ENCODE measurements at places on chromosomes 7 and 10. TPM values are rescaled to one million over a fixed set of nuclear protein-coding genes. Genes with fewer than 3 reads are reported as not detected.
A peak's percentile ranks its signal among the peaks of the same experiment; 100 is the strongest.

Gene AKR1B1
- 54.7 TPM for total RNA-seq

Gene ASZ1
- total RNA-seq, result not detected

Gene HOXA6
- total RNA-seq, result 12.5 TPM

Gene TRIM74
- total RNA-seq, result not detected

Gene CTTNBP2
- total RNA-seq, result 28.8 TPM

Gene C7orf57
- total RNA-seq, result 1.8 TPM

Gene PNLIPRP2
- total RNA-seq, result 0.22 TPM

Gene AKR1C4
- total RNA-seq, result not detected

Gene SLC35G1
- 26.3 TPM for total RNA-seq

- no peaks in the 10 kb centered on the region for H3K36me3 ChIP-seq
- H3K4me1 ChIP-seq, result no peaks in the 10 kb centered on the region
- no peaks in the 10 kb centered on the region for H3K27me3 ChIP-seq
- DNase-seq, result no peak
- H3K4me3 ChIP-seq, result no peak overlapping the region
These were observed 96.4 kb downstream of the MARCHF5 start for GRCh38 chr10:92387289-92387940.

DNA sequence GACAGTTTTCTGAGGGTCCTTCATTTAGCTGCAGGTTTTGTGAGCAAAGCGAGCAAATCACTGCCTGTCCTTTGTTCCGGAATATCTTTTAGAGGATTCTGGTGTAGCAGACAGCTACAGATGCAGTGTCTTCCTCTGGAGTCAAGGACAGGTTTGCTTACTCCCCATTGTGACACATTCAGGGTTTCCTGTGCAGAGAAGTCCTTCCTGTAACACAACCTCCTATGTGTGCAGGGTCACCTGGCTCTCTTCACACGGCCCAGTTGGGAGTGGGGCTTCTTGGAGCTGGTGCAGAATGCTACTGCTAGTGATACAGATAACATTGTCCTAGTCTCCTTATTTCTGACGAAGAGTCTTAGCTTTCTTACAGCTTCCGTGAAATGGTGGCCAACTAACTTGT is 47.9 kb downstream of the RBM33 start:
- no peak overlapping the region for H3K27ac ChIP-seq
- H3K4me3 ChIP-seq, result no peak overlapping the region
- DNase-seq, result no peak
- no peaks in the 10 kb centered on the region for H3K36me3 ChIP-seq
- no peaks in the 10 kb centered on the region for H3K4me1 ChIP-seq

GRCh38 chr7:36210291-36210922 is 57.4 kb downstream of the EEPD1 start:
- H3K4me3 ChIP-seq, result no peak overlapping the region
- no peak for DNase-seq
- no peaks in the 10 kb centered on the region for H3K36me3 ChIP-seq
- H3K4me1 ChIP-seq, result peaks cover 57% of the 10 kb centered on the region

- H3K4me3 ChIP-seq, result no peak overlapping the region
- H3K36me3 ChIP-seq, result peaks cover 37% of the 10 kb centered on the region
- no peak for DNase-seq
- no peak overlapping the region for H3K27ac ChIP-seq
- H3K4me1 ChIP-seq, result peaks cover 13% of the 10 kb centered on the region
These were observed 11.1 kb upstream of the SEC24C start for GRCh38 chr10:73732931-73733623.

- peaks cover 3% of the 10 kb centered on the region for H3K4me1 ChIP-seq
- no peak overlapping the region for H3K27ac ChIP-seq
- H3K27me3 ChIP-seq, result no peaks in the 10 kb centered on the region
- H3K36me3 ChIP-seq, result no peaks in the 10 kb centered on the region
These were observed 86.7 kb downstream of the MDFIC start for GRCh38 chr7:115008465-115009114.

DNA sequence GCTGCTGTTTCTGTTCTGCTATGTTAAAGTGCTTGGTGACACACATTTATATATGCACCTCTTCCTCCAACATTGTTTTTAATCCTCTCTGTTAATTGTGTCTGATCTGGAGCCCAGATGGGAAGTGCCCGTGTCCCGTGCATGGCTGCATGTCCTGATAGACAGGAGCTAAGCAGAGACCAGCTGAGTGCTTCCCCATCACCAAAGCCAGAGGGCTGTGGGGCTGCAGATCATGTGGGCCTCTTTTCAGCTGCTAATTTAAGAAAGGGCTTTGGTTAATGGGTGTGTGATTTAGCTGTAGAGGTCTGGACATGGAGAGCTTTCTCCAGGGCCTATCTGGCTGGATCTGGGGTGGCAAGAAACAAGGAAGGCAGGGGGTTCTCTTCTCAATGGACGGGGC is 96.5 kb upstream of the NPS start:
- H3K36me3 ChIP-seq, result peaks cover 7% of the 10 kb centered on the region
- H3K27me3 ChIP-seq, result no peaks in the 10 kb centered on the region
- H3K4me3 ChIP-seq, result no peak overlapping the region
- H3K27ac ChIP-seq, result no peak overlapping the region
- DNase-seq, result no peak
- H3K4me1 ChIP-seq, result peaks cover 5% of the 10 kb centered on the region

- no peaks in the 10 kb centered on the region for H3K4me1 ChIP-seq
- peaks cover 3% of the 10 kb centered on the region for H3K36me3 ChIP-seq
- H3K27me3 ChIP-seq, result no peaks in the 10 kb centered on the region
- no peak overlapping the region for H3K27ac ChIP-seq
- H3K4me3 ChIP-seq, result no peak overlapping the region
These were observed 71.9 kb downstream of the WIPF3 start for GRCh38 chr7:29878081-29878688.

GRCh38 chr10:131816157-131816775 is 84.5 kb upstream of the PPP2R2D start:
- H3K27ac ChIP-seq, result no peak overlapping the region
- no peak for DNase-seq
- no peaks in the 10 kb centered on the region for H3K4me1 ChIP-seq
- no peaks in the 10 kb centered on the region for H3K36me3 ChIP-seq
- no peak overlapping the region for H3K4me3 ChIP-seq

DNA sequence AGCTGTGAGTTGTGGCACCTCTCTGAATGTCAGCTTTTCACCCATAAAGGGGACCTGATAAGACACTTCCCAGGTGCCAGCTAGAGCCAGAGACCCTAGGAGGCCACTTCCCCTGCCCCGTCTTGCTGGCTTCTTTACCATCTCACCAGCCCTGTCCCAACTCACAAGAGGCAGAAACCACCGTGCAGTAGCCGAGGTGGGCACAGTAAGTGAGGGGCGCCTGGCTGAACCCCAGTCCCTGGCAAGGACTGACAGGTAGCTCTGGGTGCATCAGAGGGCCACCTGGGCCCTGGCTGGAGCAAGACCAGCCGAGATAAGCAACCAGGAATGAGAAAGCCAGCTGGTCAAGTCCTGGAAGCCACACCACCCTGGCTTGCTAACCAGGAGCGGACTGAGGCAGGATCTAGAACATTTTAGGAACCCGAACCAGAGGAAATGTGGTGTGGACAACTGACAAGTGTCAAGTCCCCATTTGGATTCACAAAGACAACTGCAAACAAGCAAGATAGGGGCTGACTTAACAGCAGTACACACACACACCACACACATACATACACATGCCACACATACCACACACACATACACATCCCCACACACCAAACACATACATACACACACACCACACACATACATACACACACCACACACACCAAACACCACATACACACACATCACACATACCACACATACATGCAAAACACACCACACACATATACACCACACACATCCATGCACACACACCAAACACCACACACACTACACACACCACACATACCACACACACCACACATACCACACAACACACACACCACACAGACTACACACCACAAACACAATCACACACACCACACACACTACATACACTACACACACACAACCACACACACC is 20.8 kb downstream of the OGDHL start:
- no peak for DNase-seq
- peaks cover 93% of the 10 kb centered on the region for H3K36me3 ChIP-seq
- H3K4me1 ChIP-seq, result no peaks in the 10 kb centered on the region
- H3K4me3 ChIP-seq, result no peak overlapping the region
- H3K27me3 ChIP-seq, result no peaks in the 10 kb centered on the region
- no peak overlapping the region for H3K27ac ChIP-seq

GRCh38 chr10:96014473-96015102 is 28.8 kb upstream of the CCNJ start:
- DNase-seq, result no peak
- no peaks in the 10 kb centered on the region for H3K27me3 ChIP-seq
- H3K27ac ChIP-seq, result no peak overlapping the region
- no peaks in the 10 kb centered on the region for H3K36me3 ChIP-seq

GRCh38 chr7:332020-332517 is 42.1 kb downstream of the FOXL3 start:
- no peak for DNase-seq
- peaks cover 42% of the 10 kb centered on the region for H3K4me1 ChIP-seq
- H3K27ac ChIP-seq, result no peak overlapping the region
- H3K4me3 ChIP-seq, result no peak overlapping the region
- no peaks in the 10 kb centered on the region for H3K36me3 ChIP-seq

GRCh38 chr10:110221044-110221720 is 13.8 kb downstream of the MXI1 start:
- no peak for DNase-seq
- peaks cover 26% of the 10 kb centered on the region for H3K4me1 ChIP-seq
- peak overlapping the region; percentile 94 for H3K27ac ChIP-seq
- H3K27me3 ChIP-seq, result no peaks in the 10 kb centered on the region
- no peaks in the 10 kb centered on the region for H3K36me3 ChIP-seq
- peak overlapping the region; percentile 54 for H3K4me3 ChIP-seq

- no peaks in the 10 kb centered on the region for H3K27me3 ChIP-seq
- no peak overlapping the region for H3K4me3 ChIP-seq
These were observed 21.8 kb downstream of the PWWP2B start for GRCh38 chr10:132418527-132419416.

- no peak for DNase-seq
- H3K4me3 ChIP-seq, result no peak overlapping the region
- H3K36me3 ChIP-seq, result no peaks in the 10 kb centered on the region
These were observed 537.2 kb downstream of the GATA3 start for GRCh38 chr10:8591640-8592039.

DNA sequence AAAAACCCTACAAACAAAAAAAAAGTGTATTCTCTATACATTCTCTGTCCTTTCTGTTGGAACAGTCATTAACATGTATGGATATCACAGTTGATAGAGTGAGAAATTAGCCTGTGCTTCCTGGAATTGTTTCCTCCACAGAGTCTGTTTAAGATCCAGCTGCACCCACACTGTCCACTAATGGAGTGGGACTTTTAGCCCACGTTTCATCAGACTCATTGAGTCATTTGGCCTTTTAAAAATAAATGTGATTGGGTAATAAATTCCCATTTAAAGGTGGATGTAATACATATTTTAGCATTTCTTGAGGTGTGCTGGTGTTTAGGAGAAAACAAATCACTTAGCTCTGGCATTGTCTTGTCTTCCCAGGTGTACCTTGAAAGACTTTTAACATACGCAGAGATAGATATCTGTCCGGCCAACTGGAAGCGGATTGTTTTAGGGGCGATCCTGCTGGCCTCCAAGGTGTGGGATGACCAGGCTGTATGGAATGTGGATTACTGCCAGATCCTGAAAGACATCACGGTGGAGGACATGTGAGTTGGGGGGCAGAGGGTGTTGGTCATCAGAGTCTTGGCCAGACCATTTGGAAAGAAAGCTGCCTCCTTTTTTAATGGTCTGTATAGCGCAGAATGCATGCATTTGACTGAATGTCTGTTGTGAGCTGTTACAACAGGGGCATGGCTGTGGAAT is 52.3 kb upstream of the GJD4 start:
- H3K36me3 ChIP-seq, result peaks cover 20% of the 10 kb centered on the region
- no peak overlapping the region for H3K27ac ChIP-seq
- no peaks in the 10 kb centered on the region for H3K4me1 ChIP-seq
- DNase-seq, result no peak

GRCh38 chr7:141363748-141364147 is 187.5 kb upstream of the AGK start:
- peaks cover 18% of the 10 kb centered on the region for H3K4me1 ChIP-seq
- H3K36me3 ChIP-seq, result no peaks in the 10 kb centered on the region
- H3K4me3 ChIP-seq, result no peak overlapping the region
- no peak for DNase-seq
- H3K27me3 ChIP-seq, result no peaks in the 10 kb centered on the region

DNA sequence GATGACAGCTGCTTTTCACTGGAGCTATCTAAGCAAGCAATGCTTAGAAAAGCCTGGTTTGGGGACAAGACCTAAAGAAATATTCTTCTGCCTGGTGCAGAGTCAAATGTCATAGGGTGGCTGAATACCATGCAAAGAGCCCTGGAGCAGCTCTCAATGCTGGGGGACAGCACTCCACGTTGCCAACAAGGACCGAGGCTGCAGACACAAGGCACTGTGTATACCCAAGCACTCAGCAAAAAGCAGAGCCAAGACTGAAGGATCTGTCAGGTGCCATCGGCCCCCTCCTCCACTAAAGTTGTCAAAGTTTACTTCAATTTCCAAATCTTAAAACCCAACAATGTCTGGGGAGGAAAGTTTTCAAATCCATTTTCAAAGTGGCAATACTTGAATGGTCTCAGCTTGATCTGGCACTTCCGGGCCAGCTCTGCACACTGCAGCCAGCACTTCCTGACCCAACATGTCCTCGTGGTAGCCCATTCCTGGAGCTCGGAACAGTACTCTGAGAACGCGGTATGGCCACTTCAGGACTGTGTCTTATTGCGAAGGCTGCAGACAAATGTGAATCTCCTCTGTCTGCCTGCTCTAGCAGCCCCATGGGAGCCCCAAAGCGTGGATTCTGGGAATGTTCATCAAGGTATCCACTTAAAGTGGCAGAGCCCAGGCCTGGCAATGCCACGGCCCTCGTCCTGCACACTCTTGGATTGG is 191.8 kb downstream of the TNS3 start:
- H3K27ac ChIP-seq, result no peak overlapping the region
- peaks cover 23% of the 10 kb centered on the region for H3K36me3 ChIP-seq

DNA sequence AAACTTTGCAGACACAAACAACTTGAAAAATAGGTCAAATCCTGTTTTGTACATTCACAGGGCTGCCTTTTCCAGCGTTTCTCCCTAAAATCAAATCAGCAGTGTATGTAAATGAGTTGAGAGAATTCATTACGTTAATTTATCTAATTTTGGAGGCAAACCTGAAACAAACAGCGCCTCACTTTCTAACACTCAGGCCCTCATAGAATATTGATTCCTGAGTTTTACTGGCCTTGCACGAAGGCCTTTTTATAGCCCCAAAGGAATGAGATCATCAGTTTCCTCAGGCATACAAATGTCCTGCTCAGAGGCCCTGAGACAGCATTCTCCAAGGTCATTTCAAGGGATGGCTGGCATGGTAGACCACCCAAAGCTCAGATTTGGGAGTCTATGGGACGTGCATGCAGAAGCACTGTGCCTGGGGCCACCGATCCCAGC is 131.7 kb upstream of the CHST15 start:
- H3K4me1 ChIP-seq, result peaks cover 54% of the 10 kb centered on the region
- no peaks in the 10 kb centered on the region for H3K27me3 ChIP-seq
- H3K36me3 ChIP-seq, result no peaks in the 10 kb centered on the region
- no peak for DNase-seq
- H3K4me3 ChIP-seq, result no peak overlapping the region
- no peak overlapping the region for H3K27ac ChIP-seq

- no peaks in the 10 kb centered on the region for H3K27me3 ChIP-seq
- no peaks in the 10 kb centered on the region for H3K4me1 ChIP-seq
- no peak overlapping the region for H3K4me3 ChIP-seq
- no peak overlapping the region for H3K27ac ChIP-seq
- no peaks in the 10 kb centered on the region for H3K36me3 ChIP-seq
These were observed 91.4 kb upstream of the ZPBP start for GRCh38 chr7:50184271-50184990.
